Activated CD4-positive, alpha-beta T cell treated with anti-CD3 and anti-CD28 coated beads, Interleukin-2, amount 50 U/mL, for 4 hours (primary cell): ENCODE measurements at places on chromosomes 16 and 17.

DNA sequence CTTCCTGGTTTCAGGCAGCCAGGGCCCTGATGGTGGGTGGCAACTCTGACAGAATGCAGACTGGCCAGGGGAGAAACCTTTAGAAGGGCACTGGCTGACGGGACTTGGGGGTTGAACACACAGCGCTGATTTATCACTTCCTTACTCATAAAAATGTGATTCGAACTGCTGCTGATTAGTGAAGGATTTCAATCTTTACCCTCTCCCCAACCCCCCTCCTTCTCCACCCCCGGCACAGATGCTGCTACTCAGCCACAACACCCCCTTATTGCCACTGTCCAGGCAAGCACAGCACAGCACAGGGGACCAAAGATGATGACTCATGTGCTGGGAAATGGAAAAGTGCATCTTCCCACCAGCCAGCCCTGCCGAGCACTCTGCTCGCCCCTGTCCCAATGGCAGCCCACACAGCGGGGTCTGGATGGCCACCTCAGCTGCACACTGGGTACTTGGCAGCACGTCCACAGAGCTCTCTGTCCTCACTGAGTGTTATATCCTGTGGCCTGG, 70.1 kb downstream of the SMG6 start:
- no peak for DNase-seq

- no peak for DNase-seq
Measured at GRCh38 chr17:82021900-82022309, 773 bp downstream of the CENPX start.

DNA sequence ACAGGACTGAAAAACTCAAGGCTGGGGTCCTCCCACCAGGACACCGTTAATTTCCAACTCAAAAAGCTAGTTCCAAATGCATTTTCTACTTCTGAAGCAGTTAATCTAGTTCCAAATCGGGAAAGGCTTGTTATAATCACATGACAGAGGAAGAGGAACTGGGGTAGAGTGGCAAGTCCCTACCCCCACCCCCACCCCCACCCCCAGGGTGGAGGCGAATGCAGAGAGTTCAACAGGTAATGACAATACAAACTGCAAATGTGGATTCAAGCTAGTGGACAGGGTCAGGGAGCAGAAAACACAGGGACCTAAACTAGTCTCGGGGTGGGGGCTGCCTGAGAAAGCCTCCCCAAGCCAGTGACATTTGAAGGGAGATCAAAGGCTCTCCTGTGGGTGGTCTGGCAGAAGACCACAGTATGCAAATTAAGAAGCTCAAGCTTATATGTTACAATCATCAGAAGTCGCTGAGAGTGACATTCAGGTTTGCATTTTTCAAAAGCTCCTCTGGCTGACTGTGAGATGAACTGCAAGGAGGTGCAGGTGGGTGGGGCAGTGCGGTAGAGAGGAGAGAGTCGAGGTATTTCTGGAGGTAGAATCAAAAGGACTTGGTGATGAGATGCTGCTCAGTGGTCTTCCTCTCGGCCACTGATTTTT, 56.4 kb upstream of the SLC25A19 start:
- peak; percentile 20 for DNase-seq

GRCh38 chr16:4249530-4250308, 7.8 kb upstream of the SRL start:
- no peak for DNase-seq

DNA sequence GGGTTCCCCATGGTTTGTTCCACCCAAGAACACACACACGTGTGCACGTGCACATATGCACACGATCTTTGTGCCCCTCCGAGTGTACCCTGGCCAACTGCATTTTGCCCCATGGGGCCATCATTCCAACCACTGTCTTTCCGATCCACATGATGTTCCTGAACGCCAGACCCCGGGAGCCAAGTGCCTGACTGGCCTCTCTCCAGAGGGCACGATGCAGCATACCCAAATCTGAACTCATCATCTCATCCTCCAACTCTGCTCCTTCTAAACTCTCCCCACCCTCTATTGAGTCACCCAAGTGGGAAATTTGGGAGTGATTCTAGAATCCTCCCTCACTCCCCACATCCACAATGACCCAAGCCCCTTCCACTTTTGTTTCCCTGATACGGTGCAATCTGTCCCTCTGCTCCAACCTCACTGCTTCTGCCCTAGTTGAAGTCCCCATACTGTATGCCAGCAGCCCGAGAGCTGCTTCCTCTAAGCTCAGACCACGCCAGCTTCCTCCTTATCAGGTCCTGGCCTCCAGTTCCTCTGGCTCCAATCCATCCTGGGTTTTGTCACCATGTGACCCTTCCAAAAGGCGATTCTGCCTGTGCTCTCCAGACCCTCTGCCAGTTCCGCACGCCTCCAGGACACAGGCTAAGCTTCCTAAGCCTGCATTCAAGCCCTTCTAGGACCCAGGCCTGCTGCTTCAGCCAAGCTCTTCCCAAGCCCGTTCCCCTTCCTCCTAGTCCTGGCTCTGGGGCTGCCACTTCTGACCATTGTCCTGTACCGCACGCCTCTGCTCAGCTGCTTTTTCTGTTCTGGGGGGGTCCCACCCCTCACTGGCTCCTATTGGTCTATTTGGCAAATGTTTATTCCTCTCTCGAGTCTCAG, 10.1 kb upstream of the TMEM208 start:
- DNase-seq = no peak
